ENCODE measurements at places on chromosomes 12 and 14.
A peak's percentile ranks its signal among the peaks of the same experiment; 100 is the strongest.

GRCh38 chr14:61503167-61503801 lies 181.9 kb downstream of the PRKCH start:
- peak; percentile 60 for DNase-seq

GRCh38 chr14:58368956-58369355 lies 26.8 kb upstream of the TOMM20L start:
- DNase-seq: no peak

DNA sequence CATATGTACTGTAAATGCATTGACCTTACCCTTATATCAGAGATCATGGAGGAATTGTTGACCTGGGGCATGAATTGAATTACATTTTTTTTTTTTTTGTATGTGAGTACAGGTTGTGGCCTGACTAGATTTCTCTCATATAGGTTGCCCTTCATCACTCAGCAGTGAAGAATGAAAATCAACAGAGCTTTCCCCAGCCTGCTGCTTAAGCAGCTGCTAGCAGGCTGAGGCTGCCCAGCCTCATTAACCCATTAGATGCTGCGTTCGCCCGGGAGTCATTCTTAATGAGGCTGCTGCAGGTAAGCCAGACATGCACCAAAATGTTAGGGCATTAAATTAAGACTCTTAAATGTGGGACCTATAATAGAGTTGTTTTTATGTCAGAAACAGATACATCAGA lies 236.0 kb downstream of the ETNK1 start:
- DNase-seq: no peak

DNA sequence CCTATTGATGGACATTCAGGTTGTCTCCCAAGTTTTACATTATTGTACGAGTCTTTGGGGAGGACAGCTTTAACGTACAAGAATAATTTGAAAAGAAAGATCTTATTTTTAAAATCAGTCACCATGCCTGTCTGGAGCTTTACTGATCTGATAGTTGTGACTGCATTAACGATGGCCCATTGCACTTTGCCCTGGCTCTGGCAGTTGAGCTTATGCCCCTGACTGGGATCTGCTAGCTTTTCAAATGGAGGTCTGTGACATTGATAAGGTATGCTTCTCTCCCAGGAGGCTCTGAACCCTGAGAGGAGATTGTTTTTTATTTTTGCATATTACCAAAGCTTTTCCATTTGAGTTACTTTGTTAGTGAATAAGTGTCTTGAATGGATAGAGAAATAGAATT lies 17.9 kb upstream of the RAB3IP start:
- DNase-seq: no peak

DNA sequence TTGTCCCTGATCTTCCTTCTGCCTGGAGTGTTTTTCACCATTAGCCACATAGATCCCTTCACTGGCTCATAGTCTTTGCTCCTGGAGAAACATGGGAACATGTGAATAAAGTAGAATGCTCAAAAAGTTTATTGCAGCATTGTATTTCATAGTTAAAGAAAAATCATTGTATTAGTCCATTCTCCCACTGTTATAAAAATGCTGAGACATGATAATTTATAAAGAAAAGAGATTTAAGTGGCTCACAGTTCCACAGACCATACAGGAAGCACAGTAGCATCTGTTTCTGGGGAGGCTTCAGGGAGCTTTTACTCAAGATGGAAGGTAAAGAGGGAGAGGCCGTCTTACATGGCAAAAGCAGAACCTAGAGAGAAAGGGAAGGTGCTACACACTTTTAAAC lies 238.3 kb upstream of the OR4E1 start:
- no peak for DNase-seq

DNA sequence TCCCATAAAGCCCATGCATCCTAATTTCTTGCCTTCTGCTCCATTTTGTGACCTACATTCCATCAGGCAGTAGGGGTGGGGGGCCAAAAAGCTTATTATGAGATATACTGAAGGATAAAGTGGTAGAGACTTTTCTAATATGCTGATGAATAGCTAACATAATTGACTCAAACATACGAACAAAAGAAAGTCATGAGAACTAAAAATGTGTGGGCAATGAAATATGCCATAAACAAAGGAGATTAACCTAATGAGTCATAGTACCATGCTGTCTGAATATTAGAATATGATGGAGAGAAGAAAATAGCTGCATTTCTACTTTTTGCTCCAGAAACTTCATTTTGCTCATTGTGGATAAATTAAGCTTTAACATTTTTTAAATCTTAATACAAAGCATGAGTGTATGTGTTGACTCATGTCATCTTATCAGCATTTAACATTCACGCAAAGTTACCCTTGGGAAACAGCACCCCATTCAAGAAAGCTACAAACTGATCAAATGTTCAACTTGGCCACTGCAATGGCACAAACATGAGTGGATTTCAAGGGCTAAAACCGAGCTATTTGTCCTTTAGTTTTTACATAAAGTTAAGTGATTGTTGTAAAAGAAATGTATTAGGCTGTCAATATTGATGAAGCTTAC lies 64.0 kb upstream of the DIO2 start:
- DNase-seq: no peak

DNA sequence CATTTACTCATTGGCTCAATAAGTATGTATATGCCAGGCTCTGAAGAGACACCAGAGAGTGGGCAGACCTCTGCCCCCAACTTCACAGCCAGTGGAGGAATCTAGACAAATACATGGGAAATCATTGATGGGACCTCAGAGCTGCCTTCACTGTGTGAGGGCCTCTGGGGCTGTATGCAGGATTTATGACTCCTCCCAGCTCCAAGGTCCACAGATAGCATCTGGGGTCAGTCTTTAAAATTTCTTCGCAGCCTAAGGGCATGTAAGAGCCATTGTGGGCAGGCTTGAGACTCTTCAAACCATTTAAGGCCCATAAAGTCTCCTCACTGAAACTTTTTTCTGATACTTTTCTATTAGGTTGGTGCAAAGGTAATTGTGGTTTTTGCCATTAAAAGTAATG lies 125.5 kb downstream of the SPTSSA start:
- DNase-seq: no peak

GRCh38 chr12:64713376-64713775 lies 45.8 kb downstream of the GNS start:
- DNase-seq: no peak

DNA sequence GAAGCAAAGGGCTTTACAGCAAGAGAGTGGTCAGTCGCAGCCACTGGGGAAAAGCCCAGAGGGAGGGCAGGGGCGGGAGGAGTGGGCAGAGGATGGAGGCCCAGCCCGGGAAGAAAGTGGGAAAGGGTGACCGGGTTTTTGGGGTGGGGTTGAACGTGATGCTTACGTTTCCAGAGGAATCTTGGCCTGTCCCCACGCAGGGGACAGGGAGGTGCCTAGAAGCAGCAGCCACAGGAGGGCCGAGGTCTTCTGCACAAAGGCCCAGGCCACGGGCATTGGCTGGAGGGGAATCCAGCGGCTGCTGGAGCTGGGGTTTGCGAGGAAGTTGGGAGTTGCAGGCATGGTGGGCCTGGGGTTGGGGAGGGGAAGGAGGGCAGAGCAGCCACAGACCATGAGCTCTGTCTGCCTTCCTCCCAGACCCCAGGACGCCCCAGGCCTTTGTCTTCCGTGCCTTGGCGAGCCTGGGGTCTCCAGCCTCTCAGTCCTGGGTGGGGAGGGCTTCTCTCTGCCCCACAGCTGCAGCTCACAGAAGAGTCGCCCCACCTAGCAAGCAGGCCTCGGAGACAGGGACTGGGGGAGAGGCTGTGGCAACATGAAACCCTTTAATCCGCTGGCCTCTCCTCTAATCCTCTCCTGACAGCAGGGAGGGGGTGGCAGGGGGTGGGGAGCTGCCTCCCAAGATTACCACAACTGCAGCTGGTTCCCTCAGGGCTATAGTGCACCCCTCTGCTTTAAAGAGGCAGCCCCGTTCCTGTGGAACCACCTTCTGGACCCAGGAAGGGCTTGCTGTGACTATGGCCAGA lies at the start of gene CACNA2D4:
Gene CACNA2D4, minus strand, starts transcription at position 572 of the 803 bp plus-strand sequence. Its CDS starts 179 bp downstream, at position 393.
- DNase-seq: no peak
